ENCODE measurements at places on chromosomes 5 and 9.

- DNase-seq = no peak
Observed at GRCh38 chr9:14888272-14888671, 22.0 kb downstream of the FREM1 start.

- DNase-seq = no peak
Observed at GRCh38 chr5:81213070-81213469, 20.1 kb upstream of the CKMT2 start.

DNA sequence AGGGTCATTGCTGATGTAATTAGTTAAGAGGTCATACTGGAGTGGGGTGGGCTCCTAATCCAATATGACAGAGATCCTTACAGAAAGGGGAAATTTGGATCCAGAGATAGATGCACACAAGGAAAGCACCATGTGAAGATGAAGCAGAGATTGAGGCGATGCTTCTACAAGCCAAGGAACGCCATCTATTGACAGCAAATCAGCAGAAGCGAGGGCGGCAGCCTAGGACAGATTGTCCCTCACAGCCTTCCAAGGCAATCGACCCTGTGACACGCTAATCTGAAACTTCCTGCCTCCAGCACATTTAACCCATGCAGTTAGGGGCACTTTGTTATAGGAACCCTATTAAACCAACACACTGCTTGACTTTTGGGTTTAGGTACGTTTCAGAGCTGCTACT lies 285.1 kb upstream of the DAP start:
- DNase-seq = peak; percentile 11

GRCh38 chr5:50767588-50767987 lies 101.2 kb downstream of the PARP8 start:
- DNase-seq = peak; percentile 62

GRCh38 chr9:91712811-91713210 lies 237.2 kb downstream of the ROR2 start:
- peak; percentile 13 for DNase-seq

GRCh38 chr5:92909602-92909962 lies 671.4 kb downstream of the NR2F1-AS1 start:
- DNase-seq = peak; percentile 31

- peak; percentile 22 for DNase-seq
Observed at GRCh38 chr9:32705059-32705458, 69.6 kb upstream of the TAF1L start.

GRCh38 chr9:134408389-134408788 lies 82.1 kb downstream of the RXRA start:
- DNase-seq = no peak

- DNase-seq = peak; percentile 38
Observed at GRCh38 chr9:95007226-95007869, 280.8 kb downstream of the AOPEP start.

DNA sequence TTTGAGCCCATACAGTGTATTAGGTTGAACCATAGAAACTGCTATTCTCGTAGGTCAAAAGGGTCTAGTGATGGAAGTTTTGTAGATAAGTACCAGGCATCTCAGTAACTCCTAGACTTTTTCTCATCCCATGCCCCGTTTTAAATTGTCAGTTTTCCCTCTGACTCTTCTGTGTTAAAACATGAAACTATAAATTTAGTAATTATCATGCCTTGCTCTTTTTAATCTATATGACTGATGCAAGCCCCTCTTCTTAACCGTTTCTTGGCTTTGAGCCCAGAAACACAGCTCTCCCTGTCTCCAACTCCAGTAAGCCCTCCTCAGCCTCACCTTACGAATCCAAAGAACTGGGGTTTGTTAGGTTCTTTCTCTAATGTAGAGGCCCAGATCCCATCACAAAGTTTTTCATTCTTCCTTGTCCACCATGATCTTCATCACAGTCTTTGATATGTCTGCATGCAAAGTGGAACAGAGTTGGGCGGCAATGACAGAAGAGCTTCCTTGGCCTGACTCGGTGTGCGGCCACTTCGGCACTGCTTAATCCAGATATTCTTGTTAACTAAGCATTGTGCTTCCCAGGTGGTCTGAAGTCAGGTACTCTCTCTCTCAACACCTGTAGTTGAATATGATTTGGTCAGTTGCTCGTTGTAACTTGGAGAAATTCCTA lies 21.1 kb downstream of the RGMB start:
- DNase-seq = no peak

GRCh38 chr5:112574536-112574935 lies 155.5 kb upstream of the EPB41L4A start:
- DNase-seq = no peak

All from fibroblast of skin of scalp (primary cell).